ENCODE measurements at places on chromosomes 12 and 14.

GRCh38 chr12:57902478-57902969, 38.8 kb upstream of the ATP23 start:
- DNase-seq, result no peak

- no peak for DNase-seq
Measured at GRCh38 chr12:5868625-5869295, 76.3 kb downstream of the ANO2 start.

DNA sequence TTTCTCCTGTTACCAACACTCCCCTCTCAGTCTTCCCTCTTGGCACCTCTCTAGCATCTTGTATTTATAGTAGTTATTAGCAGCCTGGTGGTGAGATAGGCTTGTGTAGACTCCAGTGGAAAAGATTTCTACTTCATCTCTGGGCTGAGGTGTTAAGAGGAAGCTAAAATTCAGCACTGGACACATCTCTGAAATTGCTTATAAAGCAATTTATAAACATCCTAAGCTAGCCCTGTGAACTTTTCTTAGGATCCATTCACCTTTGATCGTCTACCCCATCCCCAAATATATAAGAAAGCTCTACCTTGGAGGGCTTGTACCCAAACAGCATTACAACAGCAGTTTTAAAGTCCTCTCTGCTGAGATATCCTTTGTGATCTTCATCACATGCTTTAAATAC, 928 bp downstream of the EFCAB11 start:
- no peak for DNase-seq

GRCh38 chr14:99757331-99758070, 35.7 kb upstream of the EML1 start:
- DNase-seq, result no peak

- DNase-seq, result no peak
Measured at GRCh38 chr14:74545386-74545785, 51.8 kb downstream of the ISCA2 start.

DNA sequence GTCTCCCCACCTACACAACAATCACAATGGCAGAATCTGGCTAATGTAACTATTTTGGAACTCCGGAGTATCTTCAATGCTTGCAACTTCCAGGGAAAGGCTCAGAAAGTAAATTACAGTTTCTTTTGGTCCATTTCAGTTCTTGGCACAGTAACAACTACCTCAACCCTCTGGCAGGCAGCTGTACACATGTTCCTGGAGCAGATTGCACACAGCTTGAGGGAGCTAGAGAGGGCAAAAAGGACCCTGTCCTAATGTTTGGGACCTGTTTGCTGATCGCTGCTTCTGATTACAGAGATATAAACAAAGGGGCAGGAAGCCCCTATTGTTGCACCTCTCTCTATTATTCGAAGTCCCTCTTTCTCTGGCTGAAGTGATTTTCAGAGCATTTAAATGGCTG, 35.2 kb upstream of the SLC38A1 start:
- DNase-seq, result no peak

- no peak for DNase-seq
Measured at GRCh38 chr14:105884808-105885281, 358.5 kb downstream of the TMEM121 start.

Data from left renal cortex interstitium (tissue), 4 donors.